ENCODE measurements at places on chromosomes 6 and 20.
A peak's percentile ranks its signal among the peaks of the same experiment; 100 is the strongest.

DNA sequence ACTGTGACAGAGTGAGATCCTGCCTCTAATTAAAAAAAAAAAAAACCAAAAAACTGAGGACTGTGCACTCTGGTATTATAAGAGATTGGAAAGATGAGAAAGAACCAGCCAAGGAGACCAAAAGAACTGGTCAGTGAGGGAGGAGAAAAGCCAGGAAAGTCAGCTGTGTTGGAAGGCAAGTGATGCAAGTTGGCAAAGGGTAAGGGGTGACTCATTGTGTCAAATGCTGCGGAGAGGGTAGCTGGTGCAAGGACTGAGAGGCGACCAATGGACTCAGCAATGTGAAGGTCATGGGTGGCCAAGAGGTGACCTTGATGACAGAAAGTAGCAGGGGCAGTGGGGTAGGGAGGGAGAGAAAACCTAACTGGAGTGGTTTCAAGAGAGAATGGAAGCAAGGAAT lies 27.4 kb upstream of the LRRN4 start:
- H3K27me3 ChIP-seq: peaks cover 24% of the 10 kb centered on the region
- no peak overlapping the region for H3K27ac ChIP-seq
- no peaks in the 10 kb centered on the region for H3K4me1 ChIP-seq
- no peak for DNase-seq
- no peak overlapping the region for H3K4me3 ChIP-seq

DNA sequence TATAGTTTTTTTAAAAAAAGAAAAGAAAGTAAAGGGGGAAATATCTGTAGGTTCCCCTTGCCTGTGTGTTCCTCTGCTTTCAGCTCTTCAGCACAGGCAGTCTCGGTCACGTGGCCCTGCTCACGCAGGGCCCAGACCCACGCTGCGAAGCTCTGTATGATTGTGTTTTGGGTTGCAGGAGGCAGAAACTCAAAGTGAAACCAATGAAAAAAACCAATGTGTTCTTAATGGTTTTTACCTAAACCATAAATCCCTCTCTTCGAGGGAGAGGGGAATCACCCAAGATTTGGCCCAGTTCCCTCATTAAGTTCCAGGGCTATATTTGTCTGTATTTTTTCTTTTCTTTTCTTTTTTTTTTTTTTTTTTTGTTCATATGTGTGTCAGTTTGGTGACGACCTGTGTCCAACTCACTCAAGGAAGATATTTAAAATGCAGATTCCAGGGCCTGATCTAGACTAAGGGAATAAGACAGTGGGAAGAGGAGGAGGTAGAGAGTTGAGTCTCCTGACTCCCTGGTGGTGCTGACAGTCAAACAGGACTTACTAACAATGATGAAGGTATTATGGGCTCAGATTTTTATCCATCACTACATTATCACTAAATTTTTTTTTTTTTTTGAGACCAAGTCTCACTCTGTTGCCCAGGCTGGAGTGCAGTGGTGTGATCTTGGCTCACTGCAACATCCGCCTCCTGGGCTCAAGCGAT lies 33.8 kb upstream of the RREB1 start:
- no peak overlapping the region for H3K27ac ChIP-seq
- peaks cover 21% of the 10 kb centered on the region for H3K4me1 ChIP-seq
- peaks cover 67% of the 10 kb centered on the region for H3K27me3 ChIP-seq
- H3K4me3 ChIP-seq: no peak overlapping the region

DNA sequence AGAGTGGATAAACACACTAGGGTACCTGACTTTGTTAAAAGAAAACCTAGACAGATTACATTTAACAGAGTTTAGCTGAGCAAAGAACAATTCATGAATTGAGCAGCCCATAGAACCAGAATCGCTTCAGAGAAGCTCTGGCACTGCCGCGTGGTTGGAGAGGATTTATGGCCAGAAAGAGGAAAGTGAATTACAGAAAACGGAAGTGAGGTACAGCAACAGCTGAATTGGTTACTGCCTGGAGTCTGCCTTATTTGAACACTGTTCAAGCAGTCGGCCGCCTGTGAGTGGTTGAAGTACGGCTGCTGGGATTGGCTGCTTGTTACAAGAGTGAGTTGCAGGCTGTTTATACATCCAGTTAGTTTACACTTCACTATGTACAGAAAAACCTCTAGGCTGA lies 253.8 kb upstream of the CDYL start:
- peaks cover 31% of the 10 kb centered on the region for H3K27me3 ChIP-seq
- H3K36me3 ChIP-seq: no peaks in the 10 kb centered on the region
- H3K4me3 ChIP-seq: no peak overlapping the region
- DNase-seq: no peak

GRCh38 chr6:27138837-27139755 lies 108.4 kb upstream of the PRSS16 start:
- peaks cover 52% of the 10 kb centered on the region for H3K4me1 ChIP-seq
- H3K36me3 ChIP-seq: peaks cover 12% of the 10 kb centered on the region
- H3K27ac ChIP-seq: peak overlapping the region; percentile 94
- DNase-seq: peak; percentile 90
- no peaks in the 10 kb centered on the region for H3K27me3 ChIP-seq

GRCh38 chr6:148451690-148452089 lies 109.1 kb downstream of the SASH1 start:
- no peak overlapping the region for H3K4me3 ChIP-seq
- DNase-seq: peak; percentile 47
- peaks cover 5% of the 10 kb centered on the region for H3K4me1 ChIP-seq
- H3K36me3 ChIP-seq: no peaks in the 10 kb centered on the region
- H3K27ac ChIP-seq: no peak overlapping the region

DNA sequence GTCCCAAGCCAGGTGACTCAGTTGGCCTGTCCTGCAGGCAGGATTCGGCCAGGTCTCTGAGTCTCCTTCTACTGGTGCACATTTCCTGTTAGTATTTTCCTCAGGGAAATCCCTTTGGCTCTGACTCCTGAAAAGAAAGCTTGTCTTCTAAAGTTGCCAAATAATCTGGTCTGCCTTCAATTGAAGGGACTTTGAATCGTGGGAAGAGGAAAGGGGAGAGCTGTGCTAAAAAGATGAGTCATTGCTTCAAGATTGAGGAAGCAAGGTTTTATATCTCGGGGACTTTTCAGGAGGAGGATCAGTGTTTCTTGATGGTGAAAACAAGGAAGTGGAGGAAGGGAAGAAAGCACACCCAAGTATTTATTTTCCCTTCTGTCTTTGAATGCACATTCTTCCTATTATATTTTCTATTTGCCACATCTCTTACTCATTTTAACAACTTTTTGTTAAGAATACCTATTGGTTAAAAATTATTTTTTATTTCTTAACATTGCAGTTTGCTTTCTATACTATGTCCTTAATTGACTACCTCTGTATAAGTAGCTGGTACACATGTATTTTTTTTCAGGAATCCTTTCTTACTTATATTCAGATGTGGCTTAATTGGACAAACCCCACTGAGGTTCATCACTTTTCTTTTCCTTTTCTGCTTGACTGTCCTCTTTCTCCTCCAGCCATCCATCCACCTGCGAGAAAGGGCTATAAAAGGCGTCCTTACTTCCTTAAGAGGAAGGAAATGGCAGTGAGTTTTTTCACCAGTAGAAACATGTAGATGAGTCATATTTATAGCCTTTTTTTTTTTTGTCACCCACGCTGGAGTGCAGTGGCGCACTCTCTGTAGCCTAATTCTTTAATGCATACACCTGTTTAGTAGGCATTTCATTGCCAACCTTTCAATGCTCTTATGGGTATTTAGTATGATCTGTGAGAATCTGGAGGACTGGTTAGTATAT lies 15.0 kb upstream of the IFNGR1 start:
- no peak for DNase-seq
- H3K27me3 ChIP-seq: no peaks in the 10 kb centered on the region
- no peak overlapping the region for H3K4me3 ChIP-seq
- H3K36me3 ChIP-seq: peaks cover 10% of the 10 kb centered on the region

DNA sequence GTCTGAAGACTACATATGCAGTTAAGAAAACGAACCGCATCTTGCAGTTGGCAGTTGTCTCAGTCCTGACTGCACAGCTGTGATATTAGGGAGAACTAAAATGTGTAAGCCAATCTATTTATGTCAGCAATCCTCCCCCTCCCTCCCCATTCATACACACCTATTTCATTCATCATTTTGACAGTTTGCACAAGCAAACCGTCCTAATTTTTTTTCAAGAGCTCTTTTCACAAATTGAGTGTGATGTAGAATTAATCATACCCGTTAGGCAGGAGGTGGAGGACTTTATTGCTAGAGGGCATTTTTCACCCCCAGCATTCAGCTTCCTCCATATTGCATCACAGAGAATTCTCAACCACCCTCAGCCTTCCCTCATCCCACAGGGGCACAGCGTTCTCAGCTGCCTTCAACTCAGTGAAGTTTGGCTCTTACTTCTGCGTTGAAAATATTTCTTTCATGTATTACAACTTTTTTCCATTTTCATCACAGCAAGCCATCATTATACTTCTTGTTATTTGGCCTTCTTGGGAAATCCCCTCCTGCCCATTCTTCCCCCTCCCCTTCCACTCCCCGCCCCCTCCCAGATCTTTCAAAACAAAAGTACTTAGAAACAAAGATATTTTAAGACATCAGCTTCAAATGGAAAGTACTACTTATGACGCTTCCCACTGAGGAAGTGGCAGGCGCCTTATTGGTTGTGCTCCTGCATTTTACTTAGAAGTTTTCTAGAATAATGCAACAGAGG lies 37.5 kb downstream of the NOX3 start:
- peaks cover 4% of the 10 kb centered on the region for H3K36me3 ChIP-seq
- peaks cover 33% of the 10 kb centered on the region for H3K4me1 ChIP-seq
- H3K27ac ChIP-seq: peak overlapping the region; percentile 90
- H3K4me3 ChIP-seq: peak overlapping the region; percentile 63
- no peaks in the 10 kb centered on the region for H3K27me3 ChIP-seq
- DNase-seq: peak; percentile 66

- no peaks in the 10 kb centered on the region for H3K4me1 ChIP-seq
- no peak overlapping the region for H3K27ac ChIP-seq
Observed at GRCh38 chr6:13065581-13065980, 262.8 kb downstream of the TBC1D7 start.

DNA sequence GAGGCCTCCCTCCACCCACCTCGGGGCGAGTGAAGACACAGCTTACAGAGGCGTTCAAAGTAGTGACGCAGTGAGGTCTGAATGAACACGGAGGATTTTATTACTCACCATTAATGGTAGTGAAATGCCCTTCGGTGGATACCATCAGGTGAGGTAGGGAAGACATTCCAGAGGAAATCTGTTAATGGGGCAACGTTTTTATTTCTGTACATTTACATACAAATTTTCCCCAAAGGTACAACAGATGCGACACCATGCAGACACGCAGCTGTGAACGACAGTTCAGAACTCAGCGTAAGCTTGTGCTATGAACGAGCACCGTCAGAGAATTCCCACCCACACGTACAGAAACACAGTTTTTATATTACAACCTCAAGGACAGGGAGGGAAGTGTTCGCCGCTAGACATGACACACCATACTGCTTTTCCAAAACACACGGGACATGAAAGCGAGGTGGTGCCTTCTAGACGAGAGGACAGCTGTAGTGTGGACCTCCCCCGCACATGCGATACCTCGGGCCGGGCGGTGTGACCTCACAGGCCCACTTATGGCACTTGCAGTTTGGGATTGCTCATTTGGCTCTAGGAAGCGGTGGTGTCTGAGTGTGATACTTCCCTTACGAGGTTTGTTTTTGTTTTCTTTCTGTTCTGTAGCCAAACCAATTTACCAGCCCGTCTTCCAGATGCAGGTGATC lies 10.7 kb downstream of the PSMG4 start:
- DNase-seq: no peak
- H3K4me3 ChIP-seq: no peak overlapping the region
- H3K27me3 ChIP-seq: no peaks in the 10 kb centered on the region
- no peak overlapping the region for H3K27ac ChIP-seq
- H3K4me1 ChIP-seq: peaks cover 10% of the 10 kb centered on the region
- H3K36me3 ChIP-seq: peaks cover 23% of the 10 kb centered on the region

GRCh38 chr6:9521152-9521530 lies 893.7 kb downstream of the TFAP2A start:
- no peaks in the 10 kb centered on the region for H3K4me1 ChIP-seq
- H3K4me3 ChIP-seq: no peak overlapping the region
- H3K36me3 ChIP-seq: no peaks in the 10 kb centered on the region
- no peak overlapping the region for H3K27ac ChIP-seq
- no peak for DNase-seq
- H3K27me3 ChIP-seq: no peaks in the 10 kb centered on the region

DNA sequence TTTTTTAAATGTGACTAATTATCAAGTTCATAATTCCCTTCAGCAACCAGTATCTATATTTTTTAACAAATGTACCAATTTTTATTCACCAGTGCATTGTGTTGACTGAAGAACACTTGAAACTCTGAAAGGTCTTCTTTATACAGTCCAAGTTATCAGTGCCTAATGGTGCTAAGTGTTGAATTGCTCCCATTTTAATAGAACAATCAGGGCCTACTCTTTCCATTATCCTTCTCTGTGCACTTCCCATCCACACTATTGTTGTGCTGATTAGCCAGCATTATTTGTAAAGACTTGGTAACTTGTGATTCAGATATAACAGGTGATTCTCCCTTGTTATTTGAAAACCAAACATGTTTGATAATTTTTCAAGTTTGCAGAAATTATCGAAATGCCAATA lies 1209.7 kb upstream of the MAP3K7 start:
- no peaks in the 10 kb centered on the region for H3K36me3 ChIP-seq
- H3K4me3 ChIP-seq: no peak overlapping the region
- H3K27ac ChIP-seq: no peak overlapping the region
- no peak for DNase-seq

DNA sequence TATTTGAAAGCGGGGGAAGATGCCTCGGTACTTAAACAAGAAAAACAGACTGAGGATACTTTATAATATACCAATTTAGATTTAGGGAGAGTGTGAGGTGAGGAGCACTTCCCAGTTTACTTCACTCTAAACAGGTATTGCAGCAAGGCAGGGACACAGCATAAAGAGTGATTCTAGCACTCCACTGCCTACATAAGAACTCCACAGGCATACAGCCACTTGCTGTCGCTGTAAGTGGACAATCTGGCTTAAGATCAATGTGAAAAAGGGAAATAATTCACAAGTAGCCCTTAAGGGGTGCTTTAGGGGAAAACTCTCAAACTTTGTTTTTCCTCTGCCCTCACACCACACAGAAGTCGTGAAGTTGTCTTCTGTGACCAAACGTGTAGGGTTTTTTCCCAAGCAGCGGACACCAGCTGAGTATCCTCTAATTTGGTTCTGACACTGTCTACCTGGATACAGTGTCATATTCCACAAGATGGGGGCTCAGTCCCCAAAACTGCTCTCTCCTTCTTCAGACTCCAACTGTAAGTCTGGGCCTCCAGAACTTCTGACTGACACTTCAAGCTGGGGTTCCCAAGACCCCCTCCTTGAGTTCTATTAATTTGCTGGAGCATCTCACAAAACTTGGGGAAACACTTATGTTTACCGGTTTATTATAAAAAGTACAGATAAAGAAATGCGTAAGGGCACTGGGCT lies 9.3 kb downstream of the ADNP start:
- DNase-seq: no peak
- H3K27me3 ChIP-seq: no peaks in the 10 kb centered on the region
- peak overlapping the region; percentile 36 for H3K27ac ChIP-seq
- no peak overlapping the region for H3K4me3 ChIP-seq

Data from activated CD8-positive, alpha-beta memory T cell treated with anti-CD3 and anti-CD28 coated beads, Interleukin-2, amount 10 ng/mL, durations not matched to agents 7 days and 5 days (primary cell).